KG1 (cell line): ENCODE measurements at places on chromosomes 13 and 19.

GRCh38 chr13:39895254-39895653 is 239.8 kb downstream of the COG6 start:
- no peak for DNase-seq

- DNase-seq, result no peak
Measured at GRCh38 chr13:89936256-89936655, 1411.2 kb upstream of the MIR17HG start.

GRCh38 chr19:4206818-4207484 is 22.4 kb upstream of the EBI3 start:
- no peak for DNase-seq

DNA sequence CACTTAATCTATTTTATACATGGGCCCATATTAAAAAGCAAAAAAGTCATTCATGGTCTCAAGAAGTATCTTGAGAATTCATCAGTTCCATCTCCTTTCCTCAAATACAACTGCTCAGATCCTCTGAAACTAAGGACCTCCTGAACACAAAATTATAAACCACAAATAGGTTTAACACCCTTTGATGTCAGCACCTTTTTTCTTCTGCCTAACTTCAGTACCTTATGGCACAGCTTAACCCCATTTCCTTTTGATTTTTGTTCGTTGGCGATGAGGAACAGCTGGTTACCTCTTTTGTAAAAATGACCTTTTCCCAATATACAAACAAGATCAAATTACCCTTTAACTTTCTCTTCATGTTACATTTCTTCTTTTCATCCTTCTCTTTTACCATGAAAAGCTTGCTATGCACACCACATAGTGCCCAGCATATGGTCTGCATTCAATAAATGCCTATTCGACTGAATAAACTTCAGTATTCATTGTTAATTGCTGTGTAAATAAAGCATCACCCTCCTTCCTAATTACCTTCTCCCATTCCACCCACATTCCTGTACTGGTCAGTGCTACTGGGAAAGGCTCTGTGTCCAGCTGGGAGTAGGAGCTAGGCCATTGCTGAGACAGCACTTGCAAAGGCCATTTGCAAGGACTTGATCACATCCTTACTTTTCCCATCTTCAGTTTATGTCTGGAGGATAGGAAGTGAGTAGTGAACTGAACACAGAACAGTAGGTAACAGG is 317.9 kb downstream of the SHISA2 start:
- DNase-seq, result no peak

- no peak for DNase-seq
Measured at GRCh38 chr19:1672038-1672768, 19.8 kb upstream of the TCF3 start.
